ENCODE measurements at places on chromosomes 4 and X.
A peak's percentile ranks its signal among the peaks of the same experiment; 100 is the strongest.

- DNase-seq = no peak
Measured at GRCh38 chr4:164215113-164215741, 538.7 kb upstream of the SMIM31 start.

DNA sequence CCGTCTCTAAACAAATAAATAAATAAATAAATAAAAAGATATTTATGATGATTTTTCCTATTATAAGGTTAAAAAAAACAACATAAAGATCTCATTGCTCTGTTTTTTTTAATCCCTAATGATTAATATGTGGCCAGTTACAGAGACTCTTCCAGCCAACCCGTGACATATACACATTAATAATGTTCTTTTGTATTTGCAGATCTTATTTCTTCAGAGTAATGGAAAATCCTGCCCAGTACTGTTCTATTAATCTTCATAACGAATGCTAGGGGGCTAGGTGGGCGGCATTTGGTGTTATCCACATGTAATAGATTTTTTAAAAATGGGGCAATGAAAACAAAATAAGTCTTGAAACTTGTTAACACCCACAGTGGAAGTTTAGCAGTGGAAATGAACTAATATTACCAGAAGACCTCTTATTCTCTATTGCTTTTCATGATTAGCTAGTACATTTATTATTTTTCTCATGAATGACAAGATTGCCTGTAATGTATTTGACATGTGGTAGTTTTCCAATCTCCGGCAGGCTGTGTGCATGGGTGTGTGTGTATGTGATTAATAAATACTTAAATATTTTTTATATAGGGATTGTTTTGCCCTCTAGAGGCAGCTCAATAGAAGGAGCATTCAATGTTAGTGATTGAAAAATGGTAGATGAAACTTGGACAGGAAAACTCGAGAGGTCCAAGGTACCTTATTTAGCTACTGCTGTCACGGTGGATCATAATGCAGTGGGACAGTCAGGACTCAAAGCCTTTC, 457.4 kb downstream of the IL1RAPL1 start:
- DNase-seq = peak; percentile 26

DNA sequence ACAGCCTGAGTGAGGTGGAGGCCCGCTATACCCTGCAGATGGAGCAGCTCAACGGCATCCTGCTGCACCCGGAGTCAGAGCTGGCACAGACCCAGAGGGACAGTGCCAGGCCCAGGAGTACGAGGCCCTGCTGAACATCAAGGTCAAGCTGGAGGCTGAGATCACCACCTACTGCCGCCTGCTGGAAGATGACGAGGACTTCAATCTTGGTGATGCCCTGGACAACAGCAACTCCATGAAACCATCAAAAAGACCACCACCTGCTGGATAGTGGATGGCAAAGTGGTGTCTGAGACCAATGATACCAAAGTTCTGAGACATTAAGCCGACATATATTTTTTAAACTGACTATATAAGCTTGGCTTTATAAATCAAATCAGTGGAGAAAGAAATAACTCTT, 73.3 kb upstream of the HHIP start:
- DNase-seq = no peak

DNA sequence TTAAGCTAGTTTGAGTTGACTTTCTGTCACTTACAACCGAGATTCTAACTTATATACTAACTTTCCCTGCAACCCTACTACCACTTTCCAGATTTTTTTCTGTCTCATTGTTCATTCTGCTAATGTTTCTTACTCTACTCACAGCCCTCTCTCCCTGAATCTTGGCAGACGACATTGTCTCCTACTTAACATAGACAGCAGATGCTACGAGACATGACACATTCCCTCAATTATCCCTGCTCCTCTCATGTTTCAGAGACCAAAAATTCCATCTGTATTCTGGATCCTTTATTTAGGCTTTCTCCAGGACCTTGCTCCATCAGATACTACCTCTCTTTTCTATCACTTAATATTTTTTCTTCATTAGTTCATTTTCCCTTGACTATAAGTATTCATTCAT, 379.1 kb upstream of the TEX13C start:
- DNase-seq = no peak

GRCh38 chr4:147094238-147094637, 148.6 kb upstream of the TTC29 start:
- peak; percentile 23 for DNase-seq

DNA sequence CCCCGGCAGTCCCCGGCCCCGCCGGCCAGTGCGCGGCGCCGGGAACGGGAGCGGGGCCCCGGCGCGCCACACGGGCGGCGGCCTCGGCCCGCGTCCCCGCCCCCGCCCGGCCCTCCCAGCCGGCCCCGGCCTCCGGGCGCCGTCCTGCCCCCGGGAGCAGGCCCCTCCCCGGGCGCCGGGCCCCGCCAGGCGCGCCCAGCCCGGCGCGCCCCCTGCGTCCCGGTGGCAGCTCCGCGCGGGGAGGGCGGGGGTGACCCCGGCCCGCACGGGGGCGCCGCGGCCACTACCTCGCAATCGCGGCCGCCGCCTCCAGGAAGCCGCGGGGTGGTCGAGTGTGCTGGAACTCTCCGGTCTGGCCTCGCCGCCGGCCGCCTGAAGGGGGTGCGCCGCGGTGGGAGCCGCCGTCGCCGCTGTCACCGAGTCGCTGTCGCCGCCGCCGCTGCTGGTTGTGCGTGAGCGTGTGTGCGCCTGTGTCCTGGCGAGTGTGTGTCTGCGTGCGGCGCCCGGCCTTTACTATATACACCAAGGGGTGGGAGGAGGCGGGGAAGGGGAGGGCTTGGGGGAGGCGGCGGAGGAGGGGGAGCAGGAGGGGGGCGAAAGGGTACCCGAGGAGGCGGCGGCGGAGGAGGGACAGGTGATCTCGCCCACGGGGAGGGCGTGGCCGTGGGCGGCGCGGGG, at the start of gene RAI2:
RAI2 (minus strand) TSS at position 488 of the 678 bp plus-strand sequence. CDS start 59,288 bp downstream, outside the sequence.
- DNase-seq = no peak

DNA sequence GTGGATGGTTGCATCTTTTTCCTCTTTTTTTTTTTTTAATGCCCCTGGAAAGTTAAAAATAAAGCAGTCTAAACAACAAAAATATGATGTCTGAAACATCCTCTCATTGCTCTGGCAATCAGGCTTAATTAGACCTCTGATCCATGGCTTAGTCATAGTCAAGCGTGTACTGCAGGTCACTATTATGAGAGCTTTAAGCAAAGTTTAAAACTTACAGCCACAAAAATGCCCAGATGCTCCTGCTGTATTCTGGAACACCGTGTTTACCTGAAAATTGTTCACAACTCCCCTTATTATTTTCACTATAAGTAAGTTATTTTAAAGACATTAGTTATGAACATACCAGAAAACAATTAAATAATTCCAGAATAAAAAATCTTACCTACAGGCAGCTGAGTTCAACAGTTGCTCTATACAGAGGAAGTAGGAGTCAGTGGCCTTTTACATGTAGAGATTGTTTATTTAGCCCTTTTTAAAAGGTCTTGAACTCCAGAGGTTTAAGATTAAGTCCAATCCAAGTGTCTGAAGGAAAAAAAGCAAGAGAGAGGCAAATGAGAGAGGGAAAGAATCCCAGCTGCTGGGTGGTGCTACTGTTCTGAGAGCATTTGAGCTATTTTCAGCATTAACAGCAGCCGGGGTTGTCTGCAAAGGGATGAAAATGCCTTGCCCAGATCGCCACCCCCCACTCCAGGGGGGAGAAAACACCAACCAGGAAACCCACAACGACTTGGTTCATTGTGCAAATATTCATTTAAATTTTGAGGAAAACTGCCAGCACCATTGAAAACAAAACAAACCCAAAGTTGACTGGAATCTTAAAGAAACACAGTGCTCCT, 36.9 kb downstream of the SORBS2 start:
- DNase-seq = peak; percentile 90

DNA sequence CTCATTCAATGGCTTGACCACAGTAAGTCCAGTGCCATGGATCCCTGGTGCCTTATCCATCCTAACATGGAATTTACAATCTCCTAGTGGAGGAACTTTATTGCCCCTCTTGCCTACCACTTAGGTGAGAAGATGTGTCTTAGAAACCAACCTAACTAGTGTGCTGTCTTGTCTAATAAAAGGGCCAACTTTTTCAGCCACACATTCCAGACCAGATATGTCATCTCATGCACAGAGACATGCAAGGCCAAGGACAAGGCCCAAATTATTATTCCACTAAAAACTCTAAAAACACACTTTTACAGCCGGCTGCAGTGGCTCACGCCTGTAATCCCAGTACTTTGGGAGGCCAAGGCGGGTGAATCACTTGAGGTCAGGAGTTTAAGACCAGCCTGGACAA, 10.6 kb upstream of the PRDX4 start:
- DNase-seq = peak; percentile 3

DNA sequence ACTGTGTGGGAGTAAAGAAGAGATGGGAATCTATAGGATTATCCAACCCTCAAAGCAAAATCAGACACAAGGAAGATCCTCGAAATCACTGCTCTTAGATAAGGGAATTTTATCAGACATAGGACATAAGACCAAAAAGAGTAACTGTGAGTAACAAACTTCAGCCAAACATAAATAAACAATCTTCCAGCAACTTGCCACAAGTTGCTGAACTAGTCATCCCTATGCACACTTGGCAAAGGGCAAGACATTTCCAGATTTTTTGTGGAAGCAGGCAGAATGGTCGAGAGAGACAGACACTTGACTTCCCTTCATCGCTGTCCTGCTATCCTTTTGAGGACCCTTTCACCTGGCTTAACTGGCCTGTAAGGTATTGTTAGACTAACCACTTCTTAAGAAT, 89.6 kb downstream of the KCNIP4 start:
- no peak for DNase-seq

- DNase-seq = no peak
Measured at GRCh38 chr4:8279321-8280157, 10.0 kb downstream of the HTRA3 start.

GRCh38 chr4:7189475-7190277, 2.7 kb upstream of the SORCS2 start:
- no peak for DNase-seq

DNA sequence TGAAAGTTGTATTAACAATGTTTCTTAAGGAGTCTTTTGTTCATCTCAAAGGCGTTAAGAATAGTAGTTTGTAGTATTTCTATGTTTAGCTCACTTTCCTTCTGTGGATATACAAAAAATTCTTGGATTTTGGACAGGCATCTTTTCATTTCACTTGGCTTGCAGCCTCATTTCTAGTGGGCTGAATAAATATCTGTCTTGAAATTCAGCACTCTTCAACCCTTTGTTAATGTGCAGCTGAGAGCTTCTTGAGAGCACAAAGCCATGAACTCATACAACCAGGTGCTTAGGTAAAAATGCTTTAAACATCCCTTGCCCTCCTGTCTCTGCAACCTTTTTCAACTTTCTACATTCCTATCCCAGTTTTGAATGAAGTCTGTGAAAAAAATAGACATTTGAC, 1003.2 kb downstream of the C4orf33 start:
- no peak for DNase-seq

All from cardiac fibroblast (primary cell).